Fibroblast of skin of scalp (primary cell): ENCODE measurements at places on chromosomes 12 and 14.

GRCh38 chr14:69654116-69654515 lies 42.7 kb downstream of the SUSD6 start:
- DNase-seq: no peak

DNA sequence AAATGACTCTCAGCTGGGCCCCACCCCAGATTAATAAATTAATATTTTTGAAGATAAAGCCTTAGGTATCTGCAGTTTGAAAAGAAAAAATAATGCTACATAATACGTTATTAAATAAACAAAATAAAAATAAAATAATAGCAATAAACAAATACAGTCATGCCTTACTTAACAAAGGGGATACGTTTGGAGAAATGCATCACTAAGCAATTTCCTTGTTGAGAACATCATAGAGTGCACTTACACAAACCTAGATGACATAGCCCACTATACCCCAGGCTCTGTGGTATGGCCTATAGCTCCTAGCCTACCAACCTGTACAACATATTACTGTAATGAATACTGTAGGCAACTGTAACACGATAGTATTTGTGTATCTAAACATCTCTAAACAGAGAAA lies 7.1 kb upstream of the EGLN3 start:
- DNase-seq: no peak

- DNase-seq: no peak
Observed at GRCh38 chr14:91545946-91546716, 36.0 kb upstream of the PPP4R3A start.

GRCh38 chr12:128702371-128702770 lies 121.4 kb downstream of the SLC15A4 start:
- no peak for DNase-seq

DNA sequence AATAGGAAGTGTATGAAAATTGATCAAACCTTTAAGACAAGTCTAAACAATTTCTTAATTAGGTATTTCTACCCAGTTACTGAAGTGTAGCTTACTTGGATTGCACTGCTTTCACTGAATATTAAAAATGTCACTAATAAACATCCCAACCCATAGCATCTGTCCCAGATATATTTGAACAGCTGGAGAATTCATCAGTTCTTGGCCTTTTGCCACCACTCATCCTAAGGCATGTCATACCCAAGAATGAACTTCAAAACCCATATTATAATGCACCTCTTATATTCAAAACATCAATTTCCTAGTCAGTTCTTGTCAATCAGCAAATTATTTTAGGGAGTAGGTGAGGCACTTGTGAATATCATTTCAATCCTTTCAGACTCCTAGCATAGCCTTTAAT lies 392.3 kb downstream of the PAWR start:
- peak; percentile 10 for DNase-seq

- DNase-seq: no peak
Observed at GRCh38 chr14:34452258-34452822, 9.7 kb downstream of the SPTSSA start.

DNA sequence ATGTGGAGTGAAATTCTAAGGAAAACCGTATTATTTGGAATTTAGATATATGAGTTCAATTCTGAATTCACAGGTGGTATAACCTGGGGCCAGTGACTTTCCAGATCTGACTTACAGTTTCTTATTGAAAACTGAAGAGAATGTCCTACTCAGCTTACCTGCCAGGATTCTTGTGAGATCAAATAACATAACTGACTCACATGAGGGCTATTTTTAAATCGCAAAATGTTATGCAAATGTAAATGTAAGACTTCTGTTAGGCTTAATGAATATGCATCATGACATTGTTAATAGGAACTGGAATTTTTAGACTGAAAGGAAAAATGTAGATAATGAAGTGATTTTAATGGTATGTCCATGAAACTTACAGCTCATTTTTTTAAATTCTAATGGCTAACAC lies 1142.1 kb downstream of the FLRT2 start:
- no peak for DNase-seq

DNA sequence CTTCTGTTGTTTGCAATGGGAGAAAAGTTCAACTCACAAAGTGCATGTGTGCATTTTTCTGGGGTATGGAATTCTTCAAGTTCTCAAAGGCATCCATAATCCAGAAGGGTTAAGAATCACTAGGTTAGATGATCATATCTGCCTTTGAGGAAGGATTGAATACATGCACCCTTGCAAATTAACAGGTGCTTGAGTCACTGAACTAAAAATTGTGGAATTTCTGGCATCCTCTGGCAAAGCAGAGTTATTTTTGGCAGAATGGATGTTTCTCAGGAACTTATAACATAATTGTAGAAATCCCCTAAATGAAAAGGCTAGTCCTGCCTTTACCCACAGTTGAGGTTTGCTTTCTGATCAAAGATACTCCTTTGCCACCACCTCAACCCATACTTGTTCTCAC lies 136.5 kb upstream of the DYRK2 start:
- peak; percentile 28 for DNase-seq

DNA sequence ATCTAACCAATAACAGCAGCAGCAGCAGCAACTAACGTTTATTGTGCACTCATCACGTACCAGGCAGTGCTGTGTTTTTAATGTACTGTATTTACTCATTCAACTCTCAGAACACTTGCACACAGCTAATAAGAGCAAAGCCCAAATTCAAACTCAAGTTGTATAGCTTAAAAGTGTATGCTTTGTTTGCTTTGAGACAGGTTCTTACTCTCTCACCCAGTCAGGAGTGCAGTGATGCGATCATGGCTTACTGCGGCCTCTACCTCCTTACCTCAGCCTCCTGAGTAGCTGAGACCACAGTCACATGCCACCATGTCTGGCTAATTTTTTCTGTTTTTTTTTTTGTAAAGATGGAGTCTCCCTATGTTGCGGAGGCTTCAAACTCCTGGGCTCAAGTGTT lies 105.4 kb downstream of the PAPLN start:
- DNase-seq: no peak

- no peak for DNase-seq
Observed at GRCh38 chr14:105161964-105162668, 6.5 kb downstream of the JAG2 start.

- DNase-seq: no peak
Observed at GRCh38 chr12:44817687-44818086, 58.4 kb downstream of the NELL2 start.

DNA sequence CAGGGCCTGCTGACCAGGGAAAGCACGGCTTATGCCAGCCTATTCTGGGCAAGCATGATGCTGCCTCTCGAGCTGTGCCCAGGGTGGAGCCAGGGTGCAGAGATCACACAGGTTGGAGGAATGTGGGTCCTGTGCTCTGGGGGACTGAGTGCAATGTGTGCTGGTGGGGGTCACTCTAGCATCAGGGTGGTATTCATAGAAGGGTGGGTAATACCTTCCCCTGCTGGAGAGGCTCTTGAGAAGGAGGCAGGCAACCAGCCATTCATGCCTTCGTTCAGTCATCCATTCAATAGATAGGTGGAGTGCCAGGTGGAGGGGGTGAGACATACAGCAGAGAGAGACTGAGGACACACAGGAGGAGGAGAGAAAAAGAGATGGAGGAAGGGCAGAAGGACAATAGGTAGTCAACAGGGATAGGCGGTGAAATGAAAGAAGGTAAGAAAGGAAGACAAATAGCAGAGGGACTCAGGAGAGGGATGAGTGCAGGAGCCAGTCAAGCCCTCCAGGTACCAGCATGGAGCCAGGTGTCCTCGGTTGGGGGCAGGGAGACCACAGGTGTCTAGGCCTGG lies 5.2 kb upstream of the ZNF385A start:
- no peak for DNase-seq

DNA sequence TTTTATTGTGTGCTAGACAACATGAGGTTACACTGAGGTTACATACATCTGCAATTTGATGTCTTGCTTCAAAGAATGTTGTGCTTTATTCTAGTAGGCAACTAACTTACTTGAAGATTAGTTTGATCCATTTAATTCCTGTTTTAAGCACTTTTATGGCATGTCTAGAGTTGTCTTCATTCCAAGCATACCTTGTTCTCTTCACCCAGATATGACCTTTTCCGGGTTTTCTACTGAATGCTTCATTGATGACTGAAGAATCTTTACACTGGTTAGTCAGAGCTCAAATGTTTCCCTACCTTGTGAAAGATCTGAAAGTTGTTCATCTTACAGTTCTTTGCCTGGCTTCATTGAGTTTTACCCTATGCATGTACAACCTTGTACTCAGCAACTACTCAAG lies 274.0 kb upstream of the KITLG start:
- peak; percentile 85 for DNase-seq

DNA sequence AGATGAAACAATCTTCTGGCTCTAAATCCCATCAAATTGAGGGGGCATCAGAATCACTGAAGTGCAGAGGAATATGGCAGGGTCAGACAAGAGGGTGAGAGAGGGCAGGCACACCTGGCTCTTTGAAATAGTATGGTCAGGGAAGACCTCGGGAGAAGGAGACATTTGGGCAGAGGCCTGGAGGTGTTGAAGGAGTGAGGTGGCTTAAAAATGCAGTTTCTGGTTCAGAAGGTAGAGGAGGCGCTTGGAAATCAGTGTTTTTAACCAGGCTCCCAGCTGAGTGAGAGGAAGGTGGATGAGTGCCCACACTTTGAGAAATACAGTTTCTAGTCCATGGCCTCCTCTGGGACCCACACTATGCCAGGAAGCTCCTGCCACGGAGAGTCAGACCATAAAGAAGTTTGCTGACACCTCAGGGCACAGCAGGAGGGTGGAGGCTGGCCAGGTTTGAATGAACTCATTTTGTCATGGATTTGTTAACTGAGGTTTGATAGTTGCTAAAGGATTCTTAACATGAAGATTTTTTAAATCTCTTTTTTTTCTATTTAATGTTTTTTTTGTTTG lies 20.1 kb downstream of the NID2 start:
- peak; percentile 80 for DNase-seq

- DNase-seq: no peak
Observed at GRCh38 chr14:38616959-38617358, 361.1 kb upstream of the CLEC14A start.

DNA sequence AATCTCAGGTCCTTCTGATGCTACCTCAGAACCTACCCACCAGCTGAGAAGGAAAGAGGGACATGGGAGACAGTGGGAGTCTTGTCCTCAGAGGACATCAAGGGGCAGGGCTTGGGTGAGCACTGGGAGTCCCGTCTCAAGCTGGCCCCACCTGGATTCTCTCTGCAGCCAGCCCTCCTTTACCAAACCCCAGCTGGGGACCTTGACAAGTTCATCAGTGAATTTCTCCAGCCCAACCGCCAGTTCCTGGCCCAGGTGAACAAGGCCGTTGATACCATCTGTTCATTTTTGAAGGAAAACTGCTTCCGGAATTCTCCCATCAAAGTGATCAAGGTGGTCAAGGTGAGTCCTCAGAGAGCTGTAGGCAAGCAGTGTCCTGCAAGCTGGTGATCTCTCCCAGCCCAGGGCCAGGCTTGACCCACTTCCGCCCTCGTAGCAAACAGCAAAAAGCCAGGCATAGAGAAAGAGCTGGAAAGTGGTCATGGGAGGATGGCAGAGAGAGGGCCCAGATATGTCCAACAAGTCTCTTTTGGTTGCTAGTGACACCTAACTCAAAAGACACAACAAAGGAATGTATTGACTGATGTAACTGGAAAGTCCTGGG lies 14.2 kb upstream of the OAS2 start:
- DNase-seq: no peak

- peak; percentile 39 for DNase-seq
Observed at GRCh38 chr14:70698288-70698687, 56.6 kb downstream of the TTC9 start.

GRCh38 chr14:91866511-91867295 lies 633 bp downstream of the TC2N start:
- DNase-seq: no peak

DNA sequence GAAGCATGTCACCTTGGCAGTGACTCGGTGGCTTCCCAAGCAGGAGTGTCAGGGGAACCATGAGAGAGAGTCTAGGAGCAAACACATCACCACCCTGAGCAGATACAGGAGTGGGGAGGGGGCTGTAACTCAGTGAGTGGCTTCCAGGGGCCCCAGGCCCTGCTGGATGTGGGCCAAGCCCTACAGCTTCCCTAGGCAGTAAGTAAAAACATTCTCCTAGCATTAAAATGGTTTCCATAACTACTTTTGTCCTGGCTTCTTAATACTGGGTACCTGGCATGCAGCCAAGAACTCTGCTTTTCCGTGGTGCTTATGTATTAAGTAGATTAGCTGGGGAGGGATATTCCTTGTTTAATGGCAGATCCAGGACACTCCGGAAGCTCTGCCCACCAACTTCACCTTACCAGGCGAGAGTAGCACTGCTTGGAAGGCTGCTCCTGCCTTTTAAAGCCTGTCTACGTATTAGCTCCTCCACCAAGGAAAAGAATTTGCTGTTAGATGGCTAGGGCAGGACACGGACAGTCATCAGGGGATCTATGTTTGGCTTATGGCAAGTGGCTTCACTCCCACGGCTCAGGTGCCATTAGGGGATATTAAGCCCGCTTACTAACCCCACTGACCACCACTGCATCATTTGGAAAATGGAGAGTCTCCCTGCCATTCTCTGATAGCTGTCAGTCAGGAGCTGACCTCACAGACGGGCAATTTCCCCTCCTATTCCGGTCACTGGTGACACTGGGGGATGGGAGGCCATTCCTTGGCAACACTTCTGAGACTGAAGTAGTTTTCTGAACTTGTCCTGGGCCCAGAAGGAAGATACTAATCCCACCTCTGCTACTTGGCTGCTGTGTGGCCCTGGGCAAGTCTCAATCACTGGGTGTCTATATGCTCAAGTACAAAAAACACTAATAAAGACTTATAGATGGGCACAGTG lies 22.8 kb downstream of the OTUB2 start:
- no peak for DNase-seq

DNA sequence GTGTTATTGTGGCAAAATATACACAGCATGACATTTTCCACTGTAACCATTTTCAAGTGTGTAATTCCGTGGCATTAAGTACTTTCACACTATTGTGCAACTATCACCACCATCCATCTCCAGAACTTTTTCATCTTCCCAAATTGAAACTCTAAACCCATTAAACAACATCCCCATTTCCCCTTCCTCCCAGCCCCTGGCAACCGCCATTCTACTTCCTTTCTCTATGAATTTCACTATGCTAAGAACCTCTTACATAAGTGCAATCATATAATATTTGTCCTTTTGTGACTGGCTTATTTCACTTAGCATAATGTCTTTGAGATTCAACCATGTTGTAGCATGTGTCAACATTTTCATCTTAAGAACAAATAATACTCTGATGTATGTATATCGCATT lies 67.8 kb upstream of the PYGL start:
- no peak for DNase-seq

GRCh38 chr12:110247340-110248095 lies 33.5 kb upstream of the ATP2A2 start:
- DNase-seq: no peak

DNA sequence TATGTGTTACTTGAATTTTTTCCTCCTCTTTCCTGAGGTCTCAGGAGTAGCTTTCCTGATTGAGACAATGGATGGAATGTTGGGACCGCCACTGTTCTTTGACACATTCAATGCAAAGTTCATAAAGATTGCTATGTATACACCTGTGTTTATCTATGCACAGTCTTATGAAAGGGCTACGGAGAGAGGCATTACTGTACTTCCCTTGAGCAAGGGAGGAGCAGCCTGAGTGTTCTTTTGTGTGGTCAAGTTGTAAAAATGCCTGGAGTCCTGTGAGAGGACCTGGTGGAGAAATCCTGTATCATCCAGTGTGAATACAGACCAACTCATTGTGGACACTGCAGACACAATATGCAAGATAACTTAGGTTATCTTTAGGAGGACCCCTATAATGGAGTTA lies 1.2 kb downstream of the SRGAP1 start:
- DNase-seq: no peak
